ENCODE measurements at places on chromosomes 5 and 9.

GRCh38 chr9:72041775-72042194 lies 18.6 kb downstream of the C9orf57 start:
- no peak for DNase-seq

DNA sequence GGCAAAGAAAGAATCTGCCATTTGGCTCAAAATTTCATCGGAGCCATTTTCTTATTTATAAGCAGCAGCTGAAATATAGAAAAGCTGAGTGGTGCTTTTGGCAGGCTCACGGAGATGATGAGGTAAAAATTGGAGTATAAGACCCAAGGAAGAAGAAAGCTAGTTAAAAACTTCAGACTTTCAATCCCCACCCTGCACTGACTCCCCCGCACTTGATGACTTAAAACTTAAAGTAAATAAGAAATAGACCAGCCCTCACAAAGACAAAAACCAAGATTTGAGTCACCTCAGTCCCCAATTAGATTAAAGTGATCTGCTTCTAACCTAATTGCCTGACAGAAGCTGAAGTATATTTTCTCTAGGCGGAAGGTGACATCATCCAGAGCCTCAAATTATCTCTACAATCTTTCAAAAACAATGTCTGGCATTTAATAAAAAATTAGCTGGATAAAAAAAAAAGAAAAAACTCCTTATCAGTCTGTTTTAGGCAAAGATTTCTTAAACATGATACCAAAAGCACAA lies 124.0 kb upstream of the PJA2 start:
- DNase-seq: no peak

- DNase-seq: peak; percentile 82
These were observed at the start of gene OXCT1 for GRCh38 chr5:41869724-41870626. TSS of gene OXCT1 (minus strand) at chr5:41870425. CDS start at chr5:41870358, 67 bp downstream.

GRCh38 chr9:108525186-108525585 lies 330.6 kb downstream of the ACTL7B start:
- DNase-seq: no peak

GRCh38 chr9:107465467-107466451 lies 23.8 kb downstream of the KLF4 start:
- DNase-seq: peak; percentile 53

GRCh38 chr5:68502531-68502930 lies 287.0 kb downstream of the PIK3R1 start:
- DNase-seq: no peak

DNA sequence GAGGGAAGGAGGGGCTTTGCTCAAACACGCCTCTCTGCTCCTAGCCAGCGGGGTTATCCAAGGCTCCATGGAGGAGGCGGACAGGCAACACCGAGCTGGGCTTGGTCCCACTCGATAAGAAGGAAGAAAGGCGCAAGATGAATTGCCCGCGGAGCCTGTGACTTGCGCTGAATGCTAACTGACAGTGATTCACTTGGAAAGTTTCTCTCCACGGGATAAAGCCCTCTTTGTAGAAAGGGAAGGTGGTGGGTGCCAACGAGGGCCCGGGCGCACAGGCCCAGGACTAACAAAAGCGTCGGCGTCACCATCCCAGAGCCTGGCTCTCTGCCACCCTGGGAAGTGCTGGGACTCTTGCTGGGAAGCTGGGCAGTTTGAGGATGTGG lies 76.0 kb downstream of the VAV2 start:
- no peak for DNase-seq

GRCh38 chr9:84903963-84904362 lies 234.4 kb downstream of the NTRK2 start:
- no peak for DNase-seq

DNA sequence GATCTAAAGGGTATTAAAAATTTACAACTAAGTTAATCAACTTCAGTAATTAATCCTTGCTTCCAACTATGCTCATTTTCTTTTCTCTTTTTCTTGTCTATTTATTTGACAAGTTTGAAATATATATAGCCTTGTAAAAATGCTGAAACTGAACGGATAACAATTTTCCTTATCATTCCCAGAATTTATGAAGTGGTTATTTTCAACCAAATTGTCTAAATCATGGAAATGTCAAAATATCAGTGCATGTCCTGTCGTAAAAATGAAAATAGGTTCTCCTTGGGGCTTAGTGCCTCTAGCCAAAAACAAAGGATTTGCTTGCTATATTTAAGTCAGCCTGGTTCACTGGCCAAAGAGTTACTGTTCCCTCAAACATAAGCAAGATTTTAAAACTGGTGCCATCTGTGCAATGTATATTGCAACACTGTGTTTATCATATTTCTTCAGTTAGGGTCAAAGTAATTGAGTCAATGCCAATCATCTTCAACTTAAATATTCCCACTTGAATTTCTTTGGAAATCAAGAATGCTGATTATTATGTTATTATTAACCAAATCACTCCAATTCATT lies 798.3 kb downstream of the MAT2B start:
- no peak for DNase-seq

- DNase-seq: no peak
These were observed 6.5 kb upstream of the EBF1 start for GRCh38 chr5:159106193-159106568.

DNA sequence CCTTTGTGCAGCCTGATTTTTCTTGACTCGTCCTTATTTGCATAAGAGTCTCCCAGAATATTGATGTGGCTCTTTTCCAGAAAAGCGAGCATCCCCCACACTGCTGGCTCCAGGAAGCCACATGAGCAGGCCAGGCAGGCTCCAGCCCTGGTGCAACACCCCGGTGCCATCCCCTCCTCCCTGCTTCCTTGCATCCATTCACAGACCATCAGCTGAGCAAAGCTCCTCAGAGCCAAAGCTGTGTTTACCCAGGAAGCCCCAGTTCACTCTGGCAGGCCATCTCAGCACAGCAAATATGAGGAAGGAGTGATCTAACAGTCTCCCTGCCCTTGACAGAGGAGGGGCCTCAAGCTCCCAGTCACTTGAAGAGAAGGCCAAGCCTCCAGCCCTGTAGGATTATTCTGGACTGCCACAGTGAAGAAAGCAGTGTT lies 34.4 kb downstream of the INSYN2B start:
- no peak for DNase-seq

- no peak for DNase-seq
These were observed 185.3 kb downstream of the MAPKAP1 start for GRCh38 chr9:125521462-125522327.

- DNase-seq: no peak
These were observed 262.4 kb downstream of the SEMA5A start for GRCh38 chr5:9283473-9283872.

GRCh38 chr5:135944967-135945560 lies 9.7 kb downstream of the LECT2 start:
- no peak for DNase-seq

GRCh38 chr5:169909945-169910344 lies 70.3 kb downstream of the INSYN2B start:
- DNase-seq: no peak

GRCh38 chr5:120550358-120550757 lies 86.3 kb downstream of the PRR16 start:
- DNase-seq: no peak

GRCh38 chr9:18457510-18457909 lies 16.4 kb upstream of the ADAMTSL1 start:
- DNase-seq: no peak

GRCh38 chr5:1801967-1802295 lies 724 bp downstream of the NDUFS6 start:
- no peak for DNase-seq

DNA sequence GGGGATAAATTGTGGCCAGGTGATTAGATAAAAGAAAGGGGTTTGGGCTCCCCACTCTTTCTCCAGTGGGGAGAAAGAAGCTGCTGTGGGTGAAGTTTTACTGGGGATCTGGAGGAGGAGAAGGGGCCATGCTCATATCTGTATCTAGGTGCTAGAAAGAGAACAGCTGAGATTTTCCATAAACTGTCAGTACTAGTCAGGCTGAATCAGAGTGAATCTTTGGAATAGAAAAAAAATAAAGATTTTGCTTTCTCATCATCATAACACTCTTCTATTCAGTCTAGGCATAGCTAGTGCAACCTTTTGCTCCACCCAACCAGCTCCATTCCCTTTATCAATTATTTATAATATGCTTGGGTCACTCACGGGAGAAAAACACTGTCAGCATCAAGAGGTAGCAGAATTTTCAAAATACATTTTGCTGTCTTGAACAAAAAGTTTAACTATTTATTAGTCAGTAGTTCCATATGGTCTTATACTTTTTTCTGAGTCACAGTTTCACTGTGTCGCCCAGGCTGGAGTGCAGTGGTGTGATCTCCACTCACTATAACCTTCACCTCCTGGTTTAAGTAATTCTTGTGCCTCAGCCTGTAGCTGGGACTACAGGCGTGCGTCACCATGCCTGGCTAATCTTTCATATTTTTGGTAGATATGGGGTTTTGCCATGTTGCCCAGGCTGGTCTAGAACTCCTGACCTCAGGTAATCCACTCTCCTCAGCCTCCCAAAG lies 21.3 kb upstream of the ERMP1 start:
- DNase-seq: no peak

GRCh38 chr9:122053567-122054350 lies 39.3 kb downstream of the TTLL11 start:
- no peak for DNase-seq

- no peak for DNase-seq
These were observed 232.1 kb downstream of the SEMA5A start for GRCh38 chr5:9313751-9314150.

DNA sequence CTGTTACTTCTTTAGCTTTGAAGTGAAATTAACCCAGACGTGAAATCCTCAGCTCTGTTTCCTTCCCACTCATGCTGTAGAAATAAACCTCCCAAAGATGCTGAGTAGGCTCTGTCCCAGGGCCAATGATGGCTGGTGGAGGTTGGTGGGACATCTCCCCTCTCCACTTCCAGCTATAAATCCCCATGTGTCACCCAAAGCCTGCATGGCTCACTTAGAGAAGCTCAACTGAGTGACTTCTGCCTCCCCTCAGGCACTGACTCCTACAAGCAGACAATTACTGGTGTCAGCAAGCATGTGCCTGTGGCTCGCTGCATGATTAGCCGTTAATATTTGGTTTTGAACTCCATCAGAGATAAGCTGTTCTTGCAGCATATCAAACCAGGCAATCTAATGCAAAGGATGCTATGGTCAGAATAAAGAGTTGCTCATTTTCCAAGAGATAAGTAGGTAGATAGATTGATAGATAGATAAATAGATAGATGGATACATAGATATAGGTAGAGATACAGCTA lies 569.5 kb upstream of the WWC1 start:
- no peak for DNase-seq

DNA sequence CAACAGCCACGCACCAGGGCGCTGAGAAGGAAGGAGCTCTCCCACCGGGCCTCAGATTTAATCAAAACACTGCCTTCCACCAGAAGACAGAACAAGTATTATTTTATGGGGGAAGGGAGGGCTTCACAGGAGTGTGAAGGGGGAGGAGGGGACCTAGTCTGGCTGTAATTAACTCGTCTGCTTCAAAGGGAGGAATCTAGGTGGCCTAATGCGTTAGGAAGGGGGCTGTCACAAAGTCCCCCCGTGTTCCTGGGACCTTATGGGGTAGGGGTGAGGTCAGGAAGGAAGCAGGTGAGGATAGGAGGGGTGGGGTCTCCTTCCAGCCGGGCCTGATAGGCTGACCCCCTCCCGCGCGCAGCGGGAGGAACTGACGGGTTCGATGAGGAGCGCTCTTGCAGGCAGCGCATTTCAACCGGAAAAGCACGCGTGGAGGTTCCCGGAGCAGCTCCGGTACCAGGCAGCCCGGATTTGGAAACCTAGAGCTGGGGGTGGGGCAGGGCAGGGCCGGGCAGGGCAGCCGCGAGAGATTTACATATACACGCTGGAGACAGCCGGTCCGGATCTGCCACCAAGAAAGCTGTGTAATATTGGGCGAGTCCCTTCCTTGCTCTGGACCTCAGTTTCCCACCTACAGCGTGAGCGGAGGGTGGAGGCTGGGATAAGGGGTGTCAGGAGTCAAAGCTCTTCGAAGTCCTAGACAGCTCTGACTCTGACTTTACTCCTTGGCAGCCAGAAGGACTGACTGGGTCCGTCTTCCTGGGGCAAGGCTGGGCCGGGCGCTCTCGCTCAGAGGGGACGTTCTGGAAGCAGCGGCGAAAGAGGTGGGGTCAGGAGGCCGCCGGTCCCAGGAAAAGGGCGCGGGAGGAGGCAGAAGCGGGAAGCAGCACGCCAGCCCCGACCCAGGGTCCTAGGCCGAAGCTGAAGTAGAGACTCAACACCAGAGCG lies 1.8 kb downstream of the SHB start:
- no peak for DNase-seq

- no peak for DNase-seq
These were observed 10.5 kb upstream of the TAL2 start for GRCh38 chr9:105651806-105652205.

DNA sequence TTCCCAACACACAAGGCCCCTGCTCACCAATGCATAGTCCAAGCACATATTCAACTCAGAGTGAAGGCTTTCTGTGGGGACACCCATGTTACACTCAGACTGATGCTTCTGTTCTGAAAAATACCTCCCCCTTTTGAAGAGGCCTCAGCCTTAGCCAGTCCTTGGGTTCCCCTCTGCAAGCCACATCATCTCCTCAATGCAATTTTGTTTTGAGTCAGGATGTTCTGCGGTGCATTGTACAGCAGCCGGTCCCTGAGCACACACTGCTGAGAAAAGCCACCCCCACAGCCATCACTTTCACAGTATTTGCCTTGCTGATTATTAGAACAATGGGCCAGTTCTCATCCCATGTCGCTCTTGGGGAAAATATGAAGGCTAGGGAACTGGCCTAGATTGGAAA lies 241.2 kb downstream of the FAM114A2 start:
- DNase-seq: peak; percentile 5

- no peak for DNase-seq
These were observed 48.5 kb downstream of the SEMA5A start for GRCh38 chr5:9497347-9497746.

DNA sequence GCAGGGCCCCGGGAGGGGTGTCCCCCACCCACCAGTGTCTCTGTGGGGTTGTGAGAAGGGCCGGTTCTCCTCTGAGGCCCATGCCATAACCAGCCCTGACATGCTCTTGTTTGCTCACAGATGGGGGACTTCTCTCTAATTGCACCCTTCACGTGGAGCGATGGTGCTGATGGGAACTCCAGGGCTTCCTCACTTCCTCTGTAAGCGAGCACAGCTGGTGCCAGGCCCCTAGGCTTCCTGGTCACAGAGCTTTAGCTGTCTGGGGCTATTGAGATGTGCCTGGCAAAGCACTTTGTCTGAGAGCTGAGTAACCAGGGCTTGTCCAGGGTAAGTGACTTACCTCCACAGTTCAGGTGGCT lies 36.4 kb downstream of the PHF2 start:
- DNase-seq: no peak

DNA sequence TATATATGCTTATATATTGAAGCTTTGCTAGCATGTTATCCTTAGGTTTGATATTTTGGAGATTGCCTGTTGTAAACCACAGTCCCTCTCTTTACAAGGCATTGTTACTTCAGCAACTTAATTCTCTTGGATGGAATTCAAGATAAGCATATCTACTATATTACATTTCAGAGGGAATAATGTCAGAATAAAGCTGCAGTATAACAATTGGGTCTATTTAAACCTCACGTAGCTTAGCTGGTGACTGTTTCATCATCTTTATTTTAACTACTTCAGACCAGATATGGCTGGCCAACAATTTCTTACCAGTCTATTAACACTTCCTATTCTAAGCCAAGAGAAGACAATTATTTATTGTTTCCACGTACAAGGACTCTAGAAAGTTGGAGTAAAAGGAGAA lies 27.1 kb downstream of the ZCCHC10 start:
- no peak for DNase-seq

Measured in GM12892 (cell line).